ENCODE measurements at places on chromosomes 5 and 9. TPM values are rescaled to one million over a fixed set of nuclear protein-coding genes. Genes with fewer than 3 reads are reported as not detected.

DNA sequence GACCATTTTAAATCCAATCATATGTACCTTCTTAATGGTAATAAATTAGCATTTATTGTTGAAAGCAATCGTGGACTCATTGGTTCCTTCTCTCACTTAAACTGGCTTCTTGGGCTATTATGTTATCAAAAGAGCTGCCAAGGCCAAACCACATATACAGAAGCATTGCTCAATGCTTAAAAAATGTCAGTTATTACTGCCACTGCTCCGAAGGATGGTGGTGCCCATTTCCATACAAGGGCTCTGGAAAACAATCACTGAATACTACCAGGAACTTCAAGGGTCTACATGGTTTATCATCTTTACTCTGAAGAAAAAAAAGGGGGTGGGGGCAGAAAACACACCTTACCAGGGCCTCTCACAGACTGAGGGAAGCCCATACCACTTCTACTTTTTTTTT is 104.3 kb downstream of the GNAQ start:
- peak; percentile 68 for DNase-seq

SVEP1 gene
- 0.41 TPM for total RNA-seq

ADGRV1 gene
- 13.0 TPM for total RNA-seq

DNA sequence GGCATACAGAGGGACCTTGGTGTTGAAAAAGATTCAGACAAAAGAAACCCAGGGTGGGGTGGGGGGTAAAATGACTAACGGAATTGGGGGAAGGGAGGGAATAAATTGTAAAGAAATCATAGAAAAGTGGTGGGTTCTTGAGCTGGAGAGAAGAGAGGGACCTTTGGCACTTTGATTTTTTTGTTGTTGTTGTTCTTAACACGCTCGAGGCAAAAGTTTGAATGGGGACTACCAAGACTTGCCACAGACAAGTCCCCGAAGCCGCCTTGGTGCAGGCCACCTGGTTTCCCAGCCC is 616 bp downstream of the VCAN start:
- no peak for DNase-seq

- no peak for DNase-seq
Measured at GRCh38 chr5:31845361-31845760, 206.4 kb downstream of the PDZD2 start.

GRCh38 chr9:33877727-33878489 is 60.9 kb downstream of the UBE2R2 start:
- no peak for DNase-seq

GRCh38 chr5:148343046-148343407 is 7.7 kb downstream of the SPINK9 start:
- DNase-seq = no peak

DNA sequence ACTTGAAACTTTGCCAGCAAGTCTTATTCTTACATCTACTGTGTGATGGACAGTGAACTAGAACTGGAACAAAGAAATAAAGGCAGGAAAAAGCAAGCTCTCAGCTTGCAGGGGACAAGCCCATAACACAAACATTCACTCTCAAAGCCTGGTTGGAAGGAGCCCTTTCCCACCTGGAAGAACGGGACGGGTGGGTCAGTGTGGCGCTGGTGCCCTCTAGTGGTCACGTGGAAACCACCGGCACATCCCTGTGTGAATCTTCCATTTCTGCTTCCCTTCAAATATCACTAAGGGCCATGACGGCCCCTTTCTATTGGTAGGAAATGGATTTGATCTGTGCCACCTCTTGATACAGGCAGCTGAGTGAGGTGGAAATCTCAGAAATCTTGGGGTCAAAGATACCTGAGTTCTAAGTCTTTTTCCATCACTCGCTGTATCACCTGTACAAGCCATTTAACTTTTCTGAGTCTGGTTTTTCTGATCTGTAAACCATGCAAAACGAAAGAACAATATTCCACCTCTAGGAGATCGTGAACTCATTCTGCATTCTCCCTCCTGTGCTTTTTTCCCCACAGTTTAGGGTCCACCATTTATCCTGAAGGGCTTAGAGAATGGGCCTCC is 211.6 kb downstream of the MSX2 start:
- DNase-seq = peak; percentile 79
